ENCODE measurements at places on chromosomes 3 and 15. TPM values are rescaled to one million over a fixed set of nuclear protein-coding genes. Genes with fewer than 3 reads are reported as not detected.

- DNase-seq: peak; percentile 65
Observed at GRCh38 chr3:183428447-183429211, at the start of gene MCF2L2. MCF2L2 (minus strand) TSS chr3:183428619; CDS start chr3:183427977, 642 bp downstream.

DNA sequence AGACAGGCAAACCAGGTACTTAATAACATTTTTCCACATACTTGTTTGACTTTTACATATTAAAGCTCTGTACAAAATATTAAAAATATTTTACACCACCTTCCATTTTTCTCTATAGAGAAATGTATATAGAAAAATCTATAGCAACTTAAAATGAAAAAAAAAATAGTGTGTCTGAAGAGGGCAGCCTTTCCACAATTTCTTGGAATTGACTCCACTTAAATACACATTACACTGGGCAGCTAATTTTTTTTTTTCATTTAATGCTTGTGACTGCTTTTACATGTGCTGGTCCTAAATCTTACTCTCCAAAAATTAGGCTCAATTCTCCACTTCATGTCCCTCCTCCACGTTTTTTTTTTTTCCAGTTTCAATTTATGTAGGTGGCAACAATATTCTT, 427.0 kb upstream of the RBMS3 start:
- DNase-seq: no peak

OPA1 gene
- 67.8 TPM for total RNA-seq

MAP1A gene
- 59.4 TPM for total RNA-seq

DNA sequence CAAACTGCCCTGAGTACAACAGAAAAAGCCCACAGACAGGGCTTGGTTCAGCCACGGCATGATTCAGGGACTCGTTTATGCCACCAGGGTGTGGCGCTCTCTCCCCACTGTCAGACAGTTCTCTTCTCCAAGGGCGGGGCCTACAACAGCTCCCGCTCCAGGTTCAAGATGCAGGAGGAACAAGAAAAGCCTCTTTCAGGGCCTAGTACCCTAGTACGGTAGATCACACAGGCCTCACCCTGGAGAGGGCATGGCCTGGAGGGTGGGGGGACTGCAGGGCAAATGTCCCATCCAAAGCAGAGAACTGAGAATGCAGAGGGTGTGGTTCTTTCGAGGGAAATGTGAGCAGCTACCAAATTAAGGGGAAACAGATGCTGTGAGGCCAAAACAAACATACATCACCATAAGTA, 12.0 kb downstream of the MESD start:
- DNase-seq: peak; percentile 57

DNA sequence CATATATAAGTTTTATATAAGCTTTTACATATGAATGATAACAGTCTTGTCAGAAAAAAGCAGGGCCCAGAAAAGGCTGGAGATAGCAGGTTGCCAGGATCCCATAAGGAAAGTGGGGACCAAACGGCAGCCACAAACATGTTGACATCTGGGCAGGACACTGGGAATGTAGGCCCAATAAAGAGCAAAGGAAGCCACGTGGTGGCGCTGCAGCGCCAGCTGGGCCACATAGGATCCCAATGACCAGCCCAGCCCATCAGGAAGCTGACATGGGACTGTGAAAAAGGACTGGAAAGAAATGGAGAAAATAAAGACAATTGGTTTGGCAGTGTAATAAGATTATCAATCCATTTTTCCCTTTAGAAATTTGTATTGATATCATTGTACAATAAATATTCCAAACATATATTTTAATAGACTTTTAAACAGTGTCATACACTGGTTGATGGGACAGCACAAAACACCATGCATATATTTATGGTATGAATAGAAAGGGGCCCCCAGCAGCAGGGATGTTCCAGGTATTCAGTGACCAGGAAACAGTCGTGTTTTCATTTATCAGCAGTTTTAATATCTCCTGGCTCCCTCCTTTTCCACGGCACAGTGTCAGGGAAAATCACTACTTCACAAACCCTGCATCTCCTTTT, 89.0 kb upstream of the STRIT1 start:
- peak; percentile 63 for DNase-seq

DNA sequence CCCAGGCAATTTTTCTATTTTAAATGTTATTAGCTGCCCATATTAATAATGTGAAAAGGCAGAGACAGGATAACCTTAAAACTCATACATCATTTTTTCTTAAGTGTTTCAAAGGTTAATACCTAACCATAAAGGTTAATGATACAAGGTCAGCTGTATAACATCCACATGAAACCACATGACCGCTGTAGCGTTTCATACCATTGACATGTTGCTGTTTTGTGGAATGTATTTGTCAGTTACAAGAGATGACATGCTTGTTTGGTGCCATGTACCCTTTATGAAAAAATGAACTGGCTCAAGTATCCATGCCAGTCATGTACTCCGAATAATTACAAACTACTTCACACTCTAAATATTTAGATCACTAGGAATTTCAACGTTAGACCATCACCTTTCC, 207.4 kb downstream of the FMN1 start:
- DNase-seq: no peak

DNA sequence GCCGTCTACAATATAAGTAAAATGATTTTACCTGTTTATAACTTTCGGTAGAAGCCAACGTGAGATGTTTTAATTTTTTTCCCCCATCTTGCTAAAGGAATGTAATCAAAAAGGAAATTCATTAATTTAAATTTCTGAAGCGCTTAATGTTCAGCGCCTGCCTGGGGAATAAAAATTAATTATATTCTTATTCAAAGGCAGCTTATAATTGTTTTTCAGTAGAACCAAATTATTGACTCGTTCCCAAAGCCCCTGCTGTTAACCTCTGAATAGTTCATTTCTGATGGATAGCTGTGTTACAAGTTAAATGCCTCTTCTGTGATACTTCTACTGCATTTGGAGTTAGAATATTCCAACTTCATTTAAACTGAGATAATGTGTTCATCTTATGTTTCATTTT, 51.6 kb downstream of the ARMC8 start:
- DNase-seq: no peak

GRCh38 chr3:10291641-10292040, 1.1 kb downstream of the GHRL start:
- no peak for DNase-seq

SPATA12 gene
- not detected for total RNA-seq

DNA sequence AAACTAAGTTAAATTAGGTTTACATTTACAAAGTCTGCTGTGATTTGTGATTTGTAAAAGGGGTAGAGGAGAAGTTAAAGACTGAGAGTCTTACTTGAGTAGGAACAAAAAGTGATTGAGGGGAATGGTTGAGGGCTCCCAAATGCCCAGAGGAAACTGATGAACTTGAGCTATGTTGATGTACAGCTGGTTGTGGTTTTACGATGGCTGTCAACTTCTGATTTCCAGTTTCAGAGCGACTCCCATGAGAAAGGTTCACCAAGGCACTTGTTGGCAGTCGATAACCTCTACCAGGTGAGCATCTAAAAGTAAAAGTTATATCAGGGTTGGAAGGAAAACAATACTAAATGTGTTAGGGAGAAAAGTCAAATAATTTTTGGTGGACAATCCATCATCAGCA, 91.0 kb downstream of the XRN1 start:
- no peak for DNase-seq

DNA sequence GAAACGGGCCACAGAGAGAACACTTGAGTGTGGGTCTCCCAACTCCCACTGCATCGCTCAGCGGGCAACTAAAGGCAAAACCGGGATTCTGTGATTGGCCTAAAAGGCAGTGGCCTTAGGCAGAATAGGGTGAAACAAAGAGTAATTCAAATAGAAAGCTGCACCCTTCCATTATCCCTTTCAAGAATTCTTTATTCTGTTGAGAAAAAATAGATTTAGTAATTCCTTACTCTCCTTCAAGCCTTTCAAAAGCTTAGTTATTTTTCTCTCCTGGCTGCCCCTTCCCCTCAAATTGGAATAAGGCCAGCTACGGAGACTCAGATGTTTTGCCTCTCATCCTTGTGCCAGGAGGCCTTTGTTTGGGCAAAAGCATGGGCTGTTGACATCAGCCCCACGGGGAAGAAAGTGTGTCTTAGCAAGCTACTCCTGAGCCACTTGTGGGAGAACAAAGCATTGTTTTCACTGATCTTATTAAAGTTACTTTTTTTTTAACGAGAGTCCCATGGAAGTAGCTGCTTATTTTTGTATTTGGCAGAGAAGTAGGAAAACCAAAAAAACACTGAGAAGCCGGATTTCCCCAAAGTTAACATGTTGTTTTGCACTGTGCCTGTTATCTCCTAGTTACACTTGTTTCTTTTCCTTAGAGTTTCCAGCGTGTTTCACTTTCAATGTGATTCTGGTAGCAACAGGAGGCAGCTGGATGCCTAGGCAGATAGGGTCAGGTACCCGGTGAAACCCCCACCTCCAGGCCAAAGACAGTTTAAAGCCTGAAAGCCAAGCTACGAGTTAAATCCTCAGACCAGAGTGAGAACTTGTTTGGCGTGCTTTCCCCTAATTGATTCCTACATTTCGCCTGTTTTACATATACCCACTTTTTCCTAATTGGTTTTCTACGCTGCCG, 2.2 kb downstream of the ST6GAL1 start:
- no peak for DNase-seq

GOLGB1 gene
- 65.1 TPM for total RNA-seq

GRCh38 chr15:65423150-65423975, 616 bp upstream of the IGDCC4 start:
- DNase-seq: no peak

DNA sequence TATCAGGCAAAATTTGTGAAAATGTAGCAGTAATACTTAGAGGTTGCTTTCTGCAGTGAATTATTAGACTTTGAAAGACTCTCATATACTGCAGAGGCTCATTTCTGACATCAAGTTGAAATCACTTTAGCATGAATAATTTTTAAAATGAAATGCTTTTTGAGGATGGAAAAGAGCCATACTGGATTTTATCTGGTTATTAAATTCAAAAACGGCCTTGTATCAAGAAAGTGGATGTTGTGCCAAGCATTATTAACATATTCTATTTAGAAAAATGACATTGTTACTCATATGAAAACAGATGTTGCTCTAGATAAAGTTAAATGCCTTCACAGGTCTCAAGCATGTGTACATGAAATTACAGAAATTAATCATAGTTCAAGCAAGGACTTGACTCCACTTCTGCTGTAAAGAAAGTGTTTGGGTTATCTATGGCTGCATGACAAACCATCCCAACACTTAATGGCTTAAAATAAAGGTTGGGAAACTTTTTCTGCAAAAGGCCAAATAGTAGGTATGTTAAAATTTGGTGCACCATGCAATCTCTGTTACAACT, 64.5 kb upstream of the ZNF280D start:
- DNase-seq: no peak

LDHAL6B gene
- total RNA-seq: not detected

GRCh38 chr3:123568034-123568433, 16.8 kb downstream of the HACD2 start:
- no peak for DNase-seq
